Activated B cell treated with CpG ODN at 0.5 μM for 24 hours (primary cell): ENCODE measurements at places on chromosomes 3 and 15. TPM values are rescaled to one million over a fixed set of nuclear protein-coding genes. Genes with fewer than 3 reads are reported as not detected.

GRCh38 chr3:144127700-144128099, 156.1 kb downstream of the DIPK2A start:
- no peak for DNase-seq

Gene FBXO45
- 5.7 and 6.5 TPM in 2 replicates for total RNA-seq

- DNase-seq = peak; percentile 97
Measured at GRCh38 chr3:51391075-51391565, at the start of gene RBM15B. Gene RBM15B, plus strand, starts transcription at chr3:51391285. Its CDS starts 115 bp downstream, at chr3:51391400.

DNA sequence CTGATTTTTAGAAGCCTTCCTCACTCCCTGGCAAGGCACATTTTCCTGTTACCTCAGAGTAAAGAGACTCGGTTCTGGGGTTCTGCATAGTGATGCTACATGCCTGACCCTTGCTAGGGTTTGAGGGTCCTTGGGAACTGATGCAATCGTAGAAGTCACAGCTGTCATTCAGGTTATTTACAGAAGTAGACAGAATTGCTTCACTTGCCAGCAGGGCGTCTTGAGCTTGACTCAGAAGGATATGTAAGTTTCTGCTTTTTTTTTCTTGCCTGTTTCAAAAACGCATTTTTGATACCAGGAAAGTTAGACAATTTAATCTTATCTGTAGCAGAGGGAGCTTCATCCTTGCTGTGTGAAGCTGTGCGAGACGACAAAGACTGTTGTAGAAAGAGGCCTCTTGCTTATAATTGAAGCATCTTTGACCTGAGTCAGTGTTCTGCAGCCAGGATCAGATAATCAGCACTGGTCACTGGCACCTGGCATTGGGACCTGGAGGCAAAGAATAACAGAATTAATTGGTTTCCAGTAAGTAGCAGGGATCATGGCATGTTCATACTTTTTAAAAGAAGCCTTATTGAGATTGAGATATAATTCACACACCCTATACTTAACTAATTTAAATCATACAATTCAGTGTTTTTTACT, 24.8 kb downstream of the CACNA1D start:
- DNase-seq = no peak

DNA sequence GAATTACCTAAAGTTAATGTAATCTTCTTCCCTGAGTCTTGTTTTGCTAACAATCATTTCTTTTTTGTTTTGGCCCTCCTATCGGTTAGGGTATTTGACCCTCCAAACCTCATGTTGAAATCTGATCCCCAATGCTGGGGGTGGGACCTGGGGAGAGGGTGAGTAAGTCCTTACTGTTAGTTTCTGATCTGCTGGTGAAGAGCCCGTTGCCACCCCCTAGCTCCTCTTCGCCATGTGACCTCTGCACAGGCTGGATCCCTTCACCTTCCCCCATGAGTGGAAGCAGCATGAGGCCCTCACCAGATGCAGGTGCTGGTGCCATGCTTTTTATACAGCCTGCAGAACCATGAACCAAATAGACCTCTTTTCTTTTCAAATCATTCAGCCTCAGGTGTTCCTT, 62.8 kb upstream of the ADCY5 start:
- no peak for DNase-seq

Gene GABRR3
- not detected in 2 replicates for total RNA-seq

DNA sequence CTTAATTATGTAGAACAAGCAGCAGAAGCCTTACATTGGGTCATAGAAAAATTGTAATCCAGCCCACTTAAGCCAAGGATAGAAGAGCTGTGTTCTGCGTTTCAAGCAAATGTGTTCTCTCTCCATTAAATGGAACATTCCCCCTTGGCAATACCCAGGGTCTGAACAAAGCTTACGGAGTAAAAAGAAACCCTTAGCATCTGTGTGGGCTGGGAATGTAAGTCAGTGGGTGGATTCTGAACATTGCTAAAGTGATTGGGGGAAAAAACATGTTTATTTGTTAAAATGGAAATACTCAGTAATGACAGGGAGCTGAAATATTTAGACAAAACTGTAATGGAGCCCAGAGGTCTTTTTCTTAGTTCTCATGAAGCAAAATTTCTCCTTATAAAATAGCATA, 147.4 kb downstream of the DUT start:
- DNase-seq = no peak

DNA sequence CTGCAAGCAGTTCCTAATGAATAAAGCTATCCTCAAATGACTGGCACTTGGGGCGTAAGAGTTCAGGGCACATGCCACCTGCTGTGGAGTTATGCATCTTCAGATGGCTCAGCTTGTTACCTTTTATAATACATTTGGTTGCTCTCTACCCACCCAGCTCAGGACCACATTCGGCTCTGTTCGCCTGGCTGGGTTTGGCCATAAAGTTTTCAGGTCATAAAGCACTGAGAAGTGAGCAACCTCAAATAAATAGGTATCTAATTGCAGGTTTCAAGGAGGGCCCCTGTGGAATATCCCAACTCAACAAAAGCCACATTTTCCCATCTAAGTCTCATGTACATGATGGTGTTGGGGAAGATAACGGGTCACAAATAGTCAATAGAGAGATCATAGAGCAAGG, 727.3 kb downstream of the GRM7 start:
- no peak for DNase-seq

Gene CFAP100
- not detected in 2 replicates for total RNA-seq

GRCh38 chr3:41478278-41478677, 279.0 kb downstream of the CTNNB1 start:
- no peak for DNase-seq

Gene DNAH12
- 0.05 and 0.22 TPM in 2 replicates for total RNA-seq

Gene C3orf20
- total RNA-seq = 0.16 and 0.17 TPM in 2 replicates

DNA sequence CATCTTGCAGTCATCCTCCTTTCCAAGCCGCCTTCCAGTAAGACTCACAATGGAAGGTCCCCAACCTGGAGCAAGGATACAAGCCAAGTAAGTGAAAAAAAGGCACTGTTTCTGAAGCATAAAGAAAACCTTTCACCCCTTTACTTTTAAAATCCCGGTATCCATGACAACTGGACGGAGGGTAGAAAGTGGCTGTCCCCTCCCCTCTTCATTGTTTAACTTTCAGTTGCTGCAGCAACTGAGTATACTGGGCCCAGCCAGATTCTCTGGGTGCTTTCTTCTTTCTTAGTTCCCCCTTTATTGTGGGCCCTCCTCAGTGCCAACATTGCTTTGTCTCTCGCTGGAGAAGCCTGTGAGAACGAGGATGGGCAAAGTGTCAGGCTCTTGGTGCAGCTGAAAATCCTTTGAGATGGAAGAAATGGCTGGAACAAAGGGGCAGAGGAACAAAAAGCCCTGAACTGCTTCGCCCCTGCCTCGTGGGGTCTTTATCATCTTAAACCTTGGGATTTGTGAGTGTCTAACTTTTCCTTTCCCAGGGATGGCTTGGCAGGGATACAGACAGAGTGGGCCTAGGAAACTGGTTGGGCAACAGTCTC, 224.0 kb upstream of the RGMA start:
- no peak for DNase-seq

Gene RBP2
- not detected in 2 replicates for total RNA-seq

DNA sequence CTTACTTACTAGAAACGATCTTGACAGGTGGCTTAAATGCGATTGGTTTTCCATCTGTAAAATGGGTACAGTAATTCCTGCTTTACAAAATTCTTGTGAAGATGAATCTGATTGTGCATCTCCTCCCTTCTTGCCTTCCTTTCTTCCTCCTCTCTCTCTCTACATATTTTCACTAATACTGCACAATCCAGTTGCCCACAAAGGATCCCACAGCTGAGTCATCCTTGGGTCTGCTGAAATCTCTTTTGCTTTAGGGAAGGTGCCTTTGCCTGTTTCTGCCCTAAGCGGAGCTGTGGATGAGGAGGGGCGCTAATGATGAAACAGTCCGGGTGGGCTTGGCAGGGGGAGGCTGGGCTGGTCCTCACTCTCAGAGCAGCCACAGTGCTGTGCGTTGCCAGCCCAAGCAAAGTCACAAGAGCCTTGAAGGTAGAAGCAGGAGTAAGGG, 46.1 kb downstream of the AMOTL2 start:
- no peak for DNase-seq

DNA sequence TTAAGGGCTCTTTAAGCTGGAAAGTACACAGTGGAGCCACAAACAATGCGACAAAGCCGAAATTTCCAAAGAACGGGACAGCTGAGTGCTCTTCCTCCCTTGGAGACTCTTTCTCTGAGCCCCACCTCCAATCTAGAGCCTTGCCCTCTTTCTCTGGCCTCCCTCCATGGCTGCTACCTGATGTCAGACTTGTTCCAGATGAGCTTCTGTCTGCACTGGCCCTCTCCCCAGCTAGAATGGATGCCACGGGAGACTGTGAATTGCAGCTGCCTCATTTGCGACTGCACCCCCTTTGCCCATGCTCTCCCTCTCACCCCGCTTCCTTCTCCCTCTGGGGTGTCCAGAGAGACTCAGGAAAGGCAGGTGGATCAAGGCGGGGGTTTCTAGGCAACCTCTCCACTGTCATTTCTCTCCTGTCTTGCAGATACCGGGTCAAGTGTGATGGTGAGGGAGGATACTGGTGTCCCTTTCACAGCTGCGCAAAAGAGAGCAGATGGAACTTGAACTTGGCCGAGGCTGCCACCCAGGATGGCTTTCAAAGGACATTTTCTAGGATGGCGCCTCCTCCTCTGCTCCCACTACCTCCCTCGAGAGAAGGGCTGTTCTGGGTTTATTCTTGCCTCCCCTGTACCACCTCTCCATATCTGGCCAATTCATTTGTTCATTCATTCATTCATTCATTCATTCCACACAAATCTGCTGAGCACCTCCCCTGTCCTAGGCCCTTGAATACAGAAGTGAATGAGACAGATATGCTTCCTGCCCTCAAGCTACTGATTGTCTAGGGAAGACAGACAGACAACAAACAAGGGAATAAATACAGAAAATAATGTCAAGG, 12.8 kb downstream of the ATP2B2 start:
- no peak for DNase-seq

Gene PSMA4
- 178 and 182 TPM in 2 replicates for total RNA-seq

Gene RASSF1
- total RNA-seq = 34.0 and 38.0 TPM in 2 replicates

GRCh38 chr15:73865904-73866303, 7.5 kb upstream of the TBC1D21 start:
- DNase-seq = no peak

GRCh38 chr3:107870943-107871638, 219.7 kb downstream of the CD47 start:
- DNase-seq = no peak

GRCh38 chr3:9500108-9501050, 53.2 kb downstream of the LHFPL4 start:
- peak; percentile 53 for DNase-seq

- no peak for DNase-seq
Measured at GRCh38 chr15:83818591-83818990, 164.7 kb downstream of the ADAMTSL3 start.

- no peak for DNase-seq
Measured at GRCh38 chr15:50996641-50997040, 88.2 kb downstream of the AP4E1 start.

DNA sequence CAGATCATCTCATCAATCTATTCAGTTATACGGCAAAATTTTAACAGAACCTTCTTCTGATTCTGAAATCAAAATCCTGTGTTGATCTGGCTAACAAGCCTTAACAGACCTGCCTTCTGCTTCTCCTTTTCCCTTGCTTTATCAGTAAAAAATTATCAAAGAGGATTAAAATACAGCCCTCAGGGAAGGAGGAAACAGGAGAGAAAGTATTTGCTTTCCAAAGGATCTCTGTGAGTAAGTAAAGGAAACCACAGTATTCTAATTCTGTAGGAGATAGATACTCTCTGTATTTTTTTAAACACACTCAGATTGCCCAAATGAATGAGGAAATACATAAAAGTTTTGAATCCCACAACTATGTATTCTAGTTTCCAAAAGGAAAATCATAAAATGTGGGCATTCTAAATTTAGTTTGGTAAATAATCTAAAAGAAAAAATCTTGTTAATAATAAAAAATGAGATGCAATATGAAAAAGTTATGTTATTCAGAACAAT, 221.8 kb downstream of the ZIC1 start:
- no peak for DNase-seq

- no peak for DNase-seq
Measured at GRCh38 chr15:58546635-58547627, 115.1 kb downstream of the LIPC start.

DNA sequence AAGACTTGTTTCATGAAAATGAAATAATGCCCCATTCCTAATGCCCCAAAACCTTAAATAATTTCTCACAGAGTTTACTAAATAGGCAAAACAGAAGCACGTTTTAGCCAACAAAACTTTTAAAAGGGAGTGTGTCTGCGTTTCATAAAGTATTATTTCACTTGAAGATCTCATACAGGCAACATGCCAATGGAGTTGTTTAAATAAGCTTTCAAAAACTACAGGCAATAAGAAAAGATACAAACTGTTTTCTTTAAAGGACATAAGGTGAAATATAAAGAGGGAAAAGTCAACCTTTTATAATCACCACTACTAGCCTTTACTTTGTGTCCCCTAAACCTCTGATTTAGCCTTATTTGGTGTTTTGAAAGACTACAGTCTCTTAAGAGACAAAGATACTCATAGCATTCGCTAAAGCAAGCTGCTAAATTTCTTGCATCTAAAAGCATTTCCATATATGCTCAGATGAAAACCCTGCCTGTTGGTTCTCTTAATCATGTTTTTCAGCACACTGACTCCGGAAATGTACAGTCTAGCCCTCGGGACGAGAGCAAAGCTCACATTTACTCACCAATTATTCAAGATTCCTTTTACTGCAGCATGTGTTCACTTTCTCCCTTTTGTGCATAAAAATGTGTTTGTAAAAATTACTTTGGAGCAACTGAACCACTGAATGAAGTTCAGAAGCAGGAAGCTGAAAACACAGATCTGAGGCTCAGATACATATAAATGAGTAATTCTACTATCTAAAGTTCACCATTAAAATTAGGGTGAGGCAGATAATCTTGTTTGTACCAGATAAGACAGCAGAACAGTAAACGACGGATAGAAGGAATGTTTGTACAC, 119.0 kb downstream of the GOLIM4 start:
- no peak for DNase-seq

- no peak for DNase-seq
Measured at GRCh38 chr3:184343200-184343876, 5.9 kb downstream of the FAM131A start.

GRCh38 chr15:80527406-80527805, 123.2 kb downstream of the ARNT2 start:
- no peak for DNase-seq

GRCh38 chr3:47791193-47791855, 9.6 kb upstream of the SMARCC1 start:
- DNase-seq = no peak
